ENCODE measurements at places on chromosomes 1 and 21.

DNA sequence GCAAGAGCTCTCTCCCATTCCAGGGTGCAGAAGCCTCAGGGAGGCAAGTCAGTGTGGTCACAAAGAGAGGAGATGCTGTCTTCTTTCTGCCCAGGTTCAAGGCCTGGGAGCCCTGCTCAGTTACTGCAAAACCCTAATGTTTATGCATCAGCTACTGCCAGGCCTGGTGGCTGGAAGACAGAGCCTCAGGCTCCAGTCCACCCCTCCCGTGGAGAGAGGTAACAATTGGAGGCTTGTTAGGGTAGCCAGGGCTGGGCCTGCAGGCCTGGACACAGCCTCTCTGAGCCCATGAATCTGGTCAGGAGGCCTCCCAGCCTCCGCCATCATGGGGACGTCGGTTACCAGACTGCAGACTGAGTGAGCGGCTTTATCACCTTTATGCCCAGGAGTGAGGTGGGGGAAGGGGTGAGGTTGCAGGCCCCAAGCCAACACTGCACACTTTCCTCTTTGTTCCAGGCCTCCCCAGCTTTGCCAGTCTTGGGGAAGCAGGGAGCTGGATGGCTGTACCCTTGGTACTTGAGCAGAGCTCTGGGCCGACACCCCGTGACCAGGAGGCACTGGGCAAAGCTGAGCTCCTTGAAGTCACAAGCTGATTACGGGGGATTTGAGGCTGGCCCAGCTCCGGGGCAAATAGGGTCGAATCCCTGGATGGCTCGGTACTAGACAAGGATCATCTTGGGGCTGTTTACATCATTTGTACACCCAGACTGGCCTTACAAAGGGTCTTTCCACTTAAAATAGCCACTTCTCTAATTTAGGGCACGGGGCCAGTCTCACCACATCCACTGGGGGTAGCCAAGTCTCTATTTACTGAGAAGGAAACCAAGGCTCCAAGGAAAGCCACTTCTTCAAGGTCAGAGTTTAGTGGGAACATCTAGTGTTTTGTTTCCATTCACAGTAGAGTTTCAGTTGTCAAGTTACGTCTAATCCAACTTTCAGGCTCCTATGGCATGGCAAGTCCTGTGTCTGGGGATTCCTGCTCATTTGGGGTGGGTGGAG lies 5.2 kb downstream of the SLC2A1 start:
- no peak for DNase-seq

DNA sequence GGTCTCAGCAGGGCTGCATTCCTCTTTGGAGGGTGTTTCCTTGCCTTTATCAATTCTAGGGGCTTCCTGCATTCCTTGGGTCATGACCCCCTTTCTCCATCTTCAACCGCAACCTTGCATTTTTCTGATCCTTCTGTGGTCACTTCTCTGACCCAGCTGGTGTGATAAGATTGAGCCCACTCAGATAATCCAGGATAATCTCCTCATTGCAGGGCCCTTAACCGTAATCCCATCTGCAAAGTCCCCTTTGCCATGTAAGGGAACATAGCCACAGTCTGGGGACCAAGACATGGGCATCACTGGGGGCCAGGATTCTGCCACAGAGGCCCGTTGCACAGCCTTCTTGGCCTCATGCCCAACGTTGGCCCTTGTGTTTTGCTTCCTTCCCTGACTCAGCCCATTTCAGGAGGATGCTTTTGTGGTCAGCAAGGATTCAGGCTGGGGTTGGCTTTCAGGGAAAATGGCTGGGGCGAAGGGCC lies 35.0 kb upstream of the IL19 start:
- DNase-seq, result no peak

DNA sequence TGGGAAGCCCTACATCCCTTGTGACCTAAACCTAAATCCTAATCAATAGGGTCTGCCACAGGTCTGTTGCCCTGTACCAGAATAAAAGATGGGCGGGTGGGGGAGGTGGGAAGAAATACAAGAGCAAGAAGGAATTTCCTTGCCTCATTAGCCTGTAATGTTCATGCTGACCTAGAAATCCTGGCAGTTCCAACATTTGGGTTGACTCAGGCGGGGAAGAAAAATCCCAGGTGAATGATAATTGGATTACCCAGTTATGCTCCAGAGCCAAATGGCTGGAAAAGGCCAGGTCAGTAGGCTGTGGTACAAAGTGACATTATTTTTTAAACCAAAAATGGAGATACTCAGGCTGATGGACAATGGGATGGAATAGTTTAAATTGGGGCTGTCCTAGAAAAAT lies 27.3 kb upstream of the A3GALT2 start:
- no peak for DNase-seq

GRCh38 chr1:55813618-55814017 lies 598.5 kb upstream of the USP24 start:
- DNase-seq, result no peak

GRCh38 chr1:174969977-174970376 lies 29.8 kb upstream of the CACYBP start:
- no peak for DNase-seq

GRCh38 chr1:222928212-222928611 lies 113.4 kb downstream of the DISP1 start:
- no peak for DNase-seq

- DNase-seq, result no peak
Observed at GRCh38 chr1:206573319-206573718, 38.9 kb downstream of the EIF2D start.

DNA sequence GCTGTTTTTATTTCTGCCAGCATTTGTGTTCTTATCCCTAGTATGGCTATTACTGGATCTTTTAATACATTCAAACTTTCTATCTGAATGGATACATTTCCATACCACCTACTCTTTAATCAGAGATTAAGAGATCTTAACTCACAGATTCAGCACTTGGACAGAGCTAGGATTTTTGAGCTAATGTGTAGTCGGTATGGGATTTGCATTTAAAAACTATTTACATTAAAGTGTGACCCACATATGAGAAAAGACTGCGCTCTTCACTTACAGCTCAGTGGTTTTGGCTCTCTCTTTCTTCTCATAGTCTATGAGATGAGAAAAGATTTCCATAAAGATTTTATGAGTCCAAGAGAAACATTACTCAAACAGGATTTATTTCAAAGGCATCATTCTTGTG lies 16.4 kb downstream of the HMGB4 start:
- no peak for DNase-seq

DNA sequence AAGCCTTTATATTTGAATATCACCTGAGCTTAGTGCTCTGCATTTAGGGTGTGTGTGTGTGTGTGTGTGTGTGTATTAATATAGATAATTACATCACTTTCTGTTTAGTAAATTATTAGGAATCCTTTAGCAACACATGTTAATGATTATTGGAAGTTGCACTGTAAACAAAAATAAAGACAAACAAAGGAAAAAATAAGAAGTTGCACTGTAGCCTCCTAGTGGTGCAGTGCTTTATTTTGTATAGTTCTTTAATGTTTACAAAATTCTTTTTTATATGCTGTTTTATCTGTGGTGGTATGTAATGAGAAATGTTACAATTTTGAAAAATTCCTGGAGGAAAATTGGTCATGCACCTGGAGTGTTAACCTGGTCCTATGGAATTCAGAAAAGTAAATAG lies 69.2 kb downstream of the UBE4B start:
- DNase-seq, result no peak

DNA sequence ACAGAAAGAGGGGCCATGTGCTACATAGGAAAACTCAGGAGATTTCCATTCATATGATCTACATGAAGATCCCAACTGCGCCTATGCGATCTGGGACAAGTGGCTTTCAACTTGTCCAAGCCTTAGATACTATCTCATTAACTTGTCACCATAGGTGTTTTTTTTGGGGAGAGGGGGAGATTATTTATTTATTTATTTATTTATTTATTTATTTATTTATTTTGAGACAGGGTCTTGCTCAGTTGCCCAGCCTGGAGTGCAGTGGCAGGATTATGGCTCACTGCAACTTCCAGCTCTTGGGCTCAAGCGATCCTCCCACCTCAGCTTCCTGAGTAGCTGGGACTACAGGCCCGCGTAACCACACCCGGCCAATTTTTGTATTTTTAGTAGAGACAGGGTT lies 11.3 kb downstream of the FABP3 start:
- DNase-seq, result no peak

DNA sequence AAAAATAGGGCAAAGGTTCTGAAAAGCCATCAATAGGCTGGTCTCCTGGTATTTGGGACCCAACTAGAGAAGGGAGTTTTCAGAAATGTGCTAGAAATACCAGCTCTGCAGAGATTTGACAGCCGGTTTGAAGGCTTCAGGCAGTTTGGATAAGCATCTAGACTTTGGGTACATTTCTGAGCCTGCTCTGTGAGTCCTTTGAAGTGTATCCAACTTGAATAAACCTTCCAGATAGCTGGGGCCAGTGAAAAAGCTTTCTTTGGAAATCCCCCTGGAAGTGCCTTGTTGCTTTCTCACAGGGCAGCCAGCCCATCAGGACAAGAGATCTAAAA lies 6.4 kb upstream of the PEF1 start:
- DNase-seq, result no peak

GRCh38 chr21:37742532-37742931 lies 173.7 kb downstream of the KCNJ6 start:
- DNase-seq, result no peak

GRCh38 chr1:230156068-230156467 lies 89.0 kb downstream of the GALNT2 start:
- DNase-seq, result no peak

DNA sequence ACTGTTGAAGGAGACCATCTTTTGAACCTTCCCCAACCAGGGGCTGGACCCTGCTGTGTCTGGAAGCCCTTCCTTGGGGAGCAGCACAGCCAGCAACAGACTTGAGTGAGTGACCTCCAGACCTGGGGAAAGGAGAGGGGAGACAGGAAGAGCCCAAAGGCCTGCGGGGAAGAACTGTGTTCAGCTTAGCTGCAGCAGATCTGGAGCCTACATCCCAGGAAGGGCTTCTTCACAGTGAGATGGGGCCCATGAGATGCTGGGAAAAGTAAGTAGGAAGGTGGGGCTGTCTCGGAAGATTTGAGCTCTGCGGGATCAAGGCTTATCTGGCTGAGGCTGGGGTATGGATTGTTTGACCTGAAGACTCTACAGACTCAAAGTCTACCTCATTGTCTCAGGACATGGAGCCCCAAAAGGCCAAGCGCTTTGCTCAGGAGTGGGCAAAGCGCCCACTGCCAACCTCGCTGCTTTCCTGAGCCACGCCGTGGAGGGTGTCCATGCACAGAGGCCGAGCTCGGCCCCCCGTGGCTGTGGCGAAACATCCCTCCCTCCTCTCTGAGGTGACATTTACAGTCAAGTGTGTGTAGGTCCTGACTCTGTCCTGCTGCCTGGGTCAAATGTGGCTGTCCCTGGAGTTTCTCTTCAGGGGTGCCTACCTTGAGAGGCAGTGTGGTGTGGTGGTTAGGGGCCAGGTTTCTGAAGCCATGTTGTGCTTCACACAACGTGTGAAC lies 24.5 kb downstream of the SPOCD1 start:
- no peak for DNase-seq

DNA sequence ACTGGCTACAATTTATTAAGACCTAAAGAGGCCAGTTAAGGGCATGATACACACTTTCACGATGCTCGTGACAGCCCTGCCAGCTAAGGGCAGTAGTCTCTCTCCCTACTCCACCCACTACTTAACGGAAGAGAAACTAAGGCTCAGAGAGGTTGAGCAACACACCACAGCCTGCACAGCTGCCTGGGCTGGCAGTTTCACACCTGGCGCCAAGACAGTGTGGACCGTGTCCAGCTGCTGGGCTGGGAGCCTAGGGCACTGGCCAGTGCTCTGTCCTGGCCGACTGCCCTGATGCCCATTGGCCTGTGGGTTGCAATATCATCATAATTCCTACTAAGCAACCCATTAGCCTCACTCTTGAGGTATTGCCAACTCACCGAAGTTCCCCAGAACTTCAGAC lies 27.6 kb downstream of the TENT5C start:
- no peak for DNase-seq

GRCh38 chr1:234582681-234583301 lies 27.2 kb downstream of the IRF2BP2 start:
- no peak for DNase-seq

DNA sequence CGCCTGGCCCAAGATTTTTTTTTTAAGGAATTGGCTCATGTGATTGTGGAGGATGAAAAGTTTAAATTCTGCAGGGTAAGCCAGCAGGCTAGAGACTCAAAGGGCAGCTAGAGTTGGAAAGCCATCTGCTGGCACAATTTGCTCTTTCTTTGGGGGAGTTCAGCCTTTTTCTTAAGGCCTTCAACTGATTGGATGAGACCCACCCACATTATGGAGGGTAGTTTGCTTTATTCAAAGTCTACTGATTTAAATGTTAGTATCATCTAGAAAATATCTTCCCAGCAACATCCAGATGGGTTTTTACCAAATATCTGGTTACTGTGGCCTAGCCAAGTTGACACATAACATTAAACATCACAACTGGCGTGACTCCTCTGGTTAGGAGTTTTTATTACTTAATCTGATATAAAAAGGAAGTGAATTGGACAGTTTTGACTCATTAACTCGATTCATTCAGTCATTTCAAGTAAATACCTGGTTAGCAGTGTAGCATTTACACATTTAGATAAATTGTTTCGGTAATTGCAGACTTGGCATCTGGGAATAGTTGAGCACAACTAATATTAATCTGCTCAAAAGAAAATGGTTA lies 12.4 kb downstream of the HOOK1 start:
- no peak for DNase-seq

- no peak for DNase-seq
Observed at GRCh38 chr1:180907313-180908055, 5.2 kb upstream of the KIAA1614 start.

DNA sequence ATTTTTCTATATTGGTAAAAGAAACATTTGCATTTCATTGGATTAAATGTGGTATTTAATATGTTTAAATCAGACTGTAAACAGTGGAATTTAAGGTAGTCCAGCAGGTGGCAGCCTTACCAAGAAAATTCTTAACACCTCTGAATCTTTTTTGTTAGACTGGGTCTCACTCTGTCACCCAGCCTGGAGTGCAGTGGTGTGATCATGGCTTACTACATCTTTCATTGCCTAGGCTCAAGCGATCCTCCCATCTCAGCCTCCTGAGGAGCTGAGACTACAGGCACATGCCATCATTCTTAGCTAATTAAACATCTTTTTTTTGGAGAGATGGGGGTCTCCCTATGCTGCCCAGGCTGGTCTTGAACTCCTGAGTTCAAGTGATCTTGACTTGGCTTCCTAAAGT lies 98.8 kb downstream of the RABGAP1L start:
- DNase-seq, result peak; percentile 11

DNA sequence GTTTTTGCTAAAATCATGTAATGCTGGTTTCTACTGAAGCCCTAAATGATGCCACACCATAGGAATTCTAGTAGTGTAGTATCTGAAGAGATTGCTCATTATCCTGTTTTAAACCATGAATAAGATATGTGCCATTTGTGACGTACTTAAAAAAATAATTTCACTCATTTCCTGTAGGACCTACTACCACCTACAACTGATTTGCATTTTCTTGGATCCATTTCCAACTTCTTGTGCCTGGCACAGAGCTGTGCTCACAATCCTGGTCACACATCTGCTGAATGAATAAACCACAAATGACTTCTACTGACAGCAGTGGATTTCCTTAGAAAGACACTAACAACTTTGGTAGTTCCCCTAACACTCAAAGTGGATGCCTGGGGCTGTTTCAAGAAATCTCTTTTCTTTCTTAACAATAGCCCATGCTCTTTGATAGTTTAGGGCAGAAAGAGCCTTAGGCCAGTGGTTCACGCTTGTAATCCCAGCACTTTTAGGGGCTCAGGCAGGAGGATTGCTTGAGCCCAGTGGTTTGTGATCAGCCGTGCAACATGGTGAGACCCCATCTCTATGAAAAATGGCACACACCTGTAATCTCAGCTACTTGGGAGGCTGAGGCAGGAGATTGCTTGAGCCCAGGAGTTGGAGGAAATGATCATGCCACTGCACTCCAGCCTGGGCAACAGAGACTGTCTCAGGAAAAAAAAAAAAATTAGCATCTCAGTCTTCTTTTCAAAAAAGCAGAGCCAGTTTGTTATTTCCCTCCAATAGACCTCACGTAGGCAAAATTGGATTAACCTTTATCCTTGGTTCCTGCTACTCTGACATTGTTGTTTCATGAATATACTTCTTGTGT lies 13.0 kb upstream of the BATF3 start:
- peak; percentile 56 for DNase-seq
